ENCODE measurements at places on chromosomes 13 and 19. TPM values are rescaled to one million over a fixed set of nuclear protein-coding genes. Genes with fewer than 3 reads are reported as not detected.

Gene ATP1A3
- 34.7 TPM for total RNA-seq

GRCh38 chr13:36298535-36299068, 988 bp upstream of the CCDC169 start:
- no peak for DNase-seq
- no peak overlapping the region for H3K4me3 ChIP-seq
- H3K36me3 ChIP-seq: no peaks in the 10 kb centered on the region
- H3K4me1 ChIP-seq: no peaks in the 10 kb centered on the region
- H3K27me3 ChIP-seq: no peaks in the 10 kb centered on the region
- no peak overlapping the region for H3K27ac ChIP-seq

DNA sequence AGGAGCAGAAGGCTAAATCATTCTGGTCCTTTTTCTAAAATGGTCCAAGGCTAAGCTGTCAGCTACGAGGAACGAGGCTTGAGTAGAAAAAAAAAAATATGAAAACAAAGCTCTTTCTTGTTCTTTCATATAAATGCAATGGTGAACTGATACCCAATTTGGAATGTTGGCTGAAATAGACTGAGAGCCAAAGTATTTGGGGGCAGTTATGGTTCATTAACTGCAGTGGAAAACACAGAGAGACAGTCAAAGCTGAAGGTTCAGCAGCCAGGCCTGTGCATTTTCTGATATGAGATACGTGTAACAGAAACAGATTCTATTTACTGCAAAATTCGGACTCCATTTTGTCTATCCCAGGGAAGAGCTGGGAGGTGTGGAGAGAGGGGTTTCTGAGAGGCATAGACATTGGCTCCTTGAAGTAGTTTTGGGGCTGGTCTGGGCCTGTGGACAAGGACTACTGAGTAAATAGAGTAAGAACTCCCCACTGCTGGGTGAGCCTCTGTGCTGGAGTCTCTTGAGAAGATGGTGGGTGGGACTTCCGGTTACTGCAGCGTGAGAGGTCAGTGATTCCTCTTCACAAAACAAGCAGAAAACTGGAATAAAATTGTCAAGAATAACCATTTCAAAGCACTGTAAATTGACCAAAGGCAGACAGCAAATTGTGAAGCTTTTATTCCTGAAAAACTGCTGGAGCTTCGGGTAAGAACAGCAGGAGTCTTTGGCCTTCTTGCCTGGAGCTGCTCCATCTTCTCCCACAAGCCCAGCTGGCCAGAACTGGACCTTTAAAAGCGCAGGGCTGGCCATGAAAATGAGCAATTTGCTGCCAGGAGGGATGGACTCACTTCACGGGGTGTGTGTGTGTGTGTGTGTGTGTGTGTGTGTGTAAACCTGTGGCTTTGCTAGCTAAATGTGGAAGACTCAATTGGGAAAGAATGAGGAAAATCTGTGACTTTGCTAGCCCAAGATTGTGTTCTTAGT, 43.1 kb upstream of the CNMD start:
- no peak for DNase-seq
- no peak overlapping the region for H3K4me3 ChIP-seq
- H3K27ac ChIP-seq: no peak overlapping the region
- no peaks in the 10 kb centered on the region for H3K27me3 ChIP-seq
- peaks cover 13% of the 10 kb centered on the region for H3K4me1 ChIP-seq

- H3K36me3 ChIP-seq: no peaks in the 10 kb centered on the region
- H3K27ac ChIP-seq: no peak overlapping the region
- no peak overlapping the region for H3K4me3 ChIP-seq
Measured at GRCh38 chr19:34041925-34042521, 130.3 kb upstream of the LSM14A start.

GRCh38 chr13:91318886-91319285, 28.6 kb upstream of the MIR17HG start:
- H3K4me3 ChIP-seq: no peak overlapping the region
- H3K27ac ChIP-seq: no peak overlapping the region
- H3K4me1 ChIP-seq: no peaks in the 10 kb centered on the region
- DNase-seq: no peak
- no peaks in the 10 kb centered on the region for H3K36me3 ChIP-seq
- peaks cover 51% of the 10 kb centered on the region for H3K27me3 ChIP-seq

- H3K4me3 ChIP-seq: no peak overlapping the region
- H3K27me3 ChIP-seq: no peaks in the 10 kb centered on the region
- peaks cover 21% of the 10 kb centered on the region for H3K4me1 ChIP-seq
- H3K27ac ChIP-seq: no peak overlapping the region
Measured at GRCh38 chr13:75797239-75797638, 161.1 kb downstream of the LMO7 start.

Data from HCT116 (cell line).